SIG-M5 (cell line): ENCODE measurements at places on chromosomes 4 and X.
A peak's percentile ranks its signal among the peaks of the same experiment; 100 is the strongest.

DNA sequence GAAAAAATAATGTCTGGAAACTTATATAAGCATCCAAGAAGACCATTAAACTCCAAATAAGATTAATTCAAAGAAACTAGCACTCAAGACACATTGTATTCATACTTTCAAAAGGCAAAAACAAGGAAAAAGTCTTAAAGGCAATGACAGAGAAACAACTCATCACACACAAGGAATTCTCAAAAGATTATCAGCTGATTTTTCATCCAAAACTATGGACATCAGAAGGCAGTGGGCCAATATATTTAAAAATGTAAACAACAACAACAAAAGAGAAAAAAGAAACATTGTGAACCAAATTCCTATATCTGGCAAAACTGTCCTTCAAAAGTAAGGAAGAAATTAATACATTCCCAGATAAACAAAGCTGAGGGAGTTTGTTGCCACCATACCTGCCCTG, 711.4 kb upstream of the GALNTL6 start:
- DNase-seq = no peak

DNA sequence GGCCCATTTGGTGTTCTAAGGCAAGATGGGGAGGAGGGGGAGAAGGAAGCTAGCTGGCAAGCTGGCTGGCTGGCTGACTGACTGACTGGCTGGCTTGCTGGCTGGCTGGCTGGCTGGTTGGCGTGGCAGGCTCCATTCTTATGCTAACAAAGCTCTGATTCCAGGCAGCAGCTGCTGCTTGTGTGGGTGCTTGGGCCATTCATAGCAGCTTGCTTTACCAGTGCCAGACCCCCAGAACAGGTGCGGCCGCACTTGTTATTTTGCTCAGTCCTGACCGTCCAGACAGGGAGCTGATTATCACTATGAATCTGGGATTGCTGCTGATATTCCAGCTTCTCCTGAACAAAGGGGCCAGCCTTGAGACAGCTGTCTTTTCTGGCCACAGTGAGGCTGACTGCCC, 131.2 kb upstream of the PAK3 start:
- no peak for DNase-seq

GRCh38 chr4:163613383-163613782, 118.9 kb downstream of the TMA16 start:
- peak; percentile 56 for DNase-seq

DNA sequence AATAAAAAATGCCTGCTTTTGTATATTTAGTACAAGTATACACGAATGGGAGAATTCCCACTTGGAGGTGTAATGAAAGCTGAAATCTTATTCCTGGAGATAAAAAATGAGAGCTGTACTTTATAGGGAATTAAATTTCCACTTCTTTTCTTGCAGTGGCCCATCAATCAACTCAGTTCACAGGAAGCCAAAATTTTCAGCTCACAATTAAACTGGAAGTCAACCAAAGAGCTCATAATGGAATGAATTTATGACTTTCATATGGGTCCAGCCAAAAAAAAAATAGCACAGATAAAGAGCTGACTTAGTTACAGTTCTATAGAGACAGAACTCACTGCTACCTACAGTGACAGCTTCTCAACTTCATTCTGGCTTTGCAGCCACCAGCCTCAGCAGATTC, 115.2 kb upstream of the TBC1D9 start:
- DNase-seq = no peak

DNA sequence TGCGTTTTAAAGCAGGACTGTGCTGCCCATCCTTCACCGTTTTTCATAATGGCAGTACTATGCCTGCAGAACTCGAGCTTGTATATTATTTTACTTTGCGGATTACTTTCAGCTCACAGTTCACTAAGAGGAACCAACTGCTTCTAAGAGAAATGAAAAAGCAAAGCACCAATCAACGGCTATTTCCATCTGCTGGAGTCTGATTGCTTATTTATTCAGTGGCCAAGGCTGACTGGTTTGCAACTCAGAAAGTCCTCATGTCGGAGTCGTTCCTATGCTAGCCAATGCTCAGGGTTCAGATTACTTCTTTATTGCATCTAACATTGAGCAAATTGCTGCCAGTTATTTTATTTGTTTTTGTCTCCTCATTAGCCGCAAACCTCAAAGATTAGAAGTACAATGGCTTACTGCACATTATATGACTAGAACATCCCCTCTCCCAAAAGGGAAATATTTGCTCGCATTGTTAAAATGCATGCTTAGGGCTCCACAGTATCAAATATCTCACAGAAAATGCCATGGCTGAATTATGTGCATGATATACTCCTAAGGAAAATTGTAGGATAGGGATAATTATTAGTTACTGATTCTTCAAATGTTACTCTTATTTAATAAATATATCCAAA, 1628.2 kb upstream of the ADGRL3 start:
- DNase-seq = no peak

- DNase-seq = no peak
Measured at GRCh38 chr4:185282968-185283367, 73.6 kb downstream of the SNX25 start.

DNA sequence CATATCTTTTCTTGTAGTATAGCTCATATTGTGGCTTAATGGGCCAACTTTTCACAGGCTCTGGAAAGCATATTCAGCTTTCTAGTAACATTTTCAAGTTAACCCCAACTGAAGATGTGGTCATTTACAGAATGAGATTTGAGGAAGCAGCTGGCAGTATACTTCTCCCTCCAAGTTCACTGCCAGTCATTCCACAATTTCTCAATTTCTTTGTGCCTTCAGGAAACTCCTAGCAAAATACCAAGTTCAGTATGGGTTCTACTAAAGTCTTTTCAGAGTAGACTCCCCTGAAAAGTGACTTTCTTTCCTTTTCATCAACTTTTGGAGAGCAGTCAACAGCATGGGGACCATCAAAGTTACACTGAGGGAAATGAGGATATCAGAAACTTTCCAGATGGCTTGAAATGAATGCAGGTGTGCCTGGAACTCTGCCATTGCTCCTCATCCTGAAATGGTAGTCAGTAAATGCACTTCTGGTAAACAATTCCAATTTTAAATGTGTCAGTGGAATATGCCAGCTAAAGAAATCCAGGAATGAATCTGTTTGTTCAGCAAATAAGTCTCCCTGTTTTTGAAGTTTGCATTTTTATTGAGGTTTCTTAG, 81.5 kb upstream of the TEX13D start:
- no peak for DNase-seq

GRCh38 chr4:3074846-3075651, 568 bp downstream of the HTT start:
- DNase-seq = peak; percentile 41

GRCh38 chrX:10769195-10769594, 148.8 kb upstream of the MID1 start:
- DNase-seq = no peak

DNA sequence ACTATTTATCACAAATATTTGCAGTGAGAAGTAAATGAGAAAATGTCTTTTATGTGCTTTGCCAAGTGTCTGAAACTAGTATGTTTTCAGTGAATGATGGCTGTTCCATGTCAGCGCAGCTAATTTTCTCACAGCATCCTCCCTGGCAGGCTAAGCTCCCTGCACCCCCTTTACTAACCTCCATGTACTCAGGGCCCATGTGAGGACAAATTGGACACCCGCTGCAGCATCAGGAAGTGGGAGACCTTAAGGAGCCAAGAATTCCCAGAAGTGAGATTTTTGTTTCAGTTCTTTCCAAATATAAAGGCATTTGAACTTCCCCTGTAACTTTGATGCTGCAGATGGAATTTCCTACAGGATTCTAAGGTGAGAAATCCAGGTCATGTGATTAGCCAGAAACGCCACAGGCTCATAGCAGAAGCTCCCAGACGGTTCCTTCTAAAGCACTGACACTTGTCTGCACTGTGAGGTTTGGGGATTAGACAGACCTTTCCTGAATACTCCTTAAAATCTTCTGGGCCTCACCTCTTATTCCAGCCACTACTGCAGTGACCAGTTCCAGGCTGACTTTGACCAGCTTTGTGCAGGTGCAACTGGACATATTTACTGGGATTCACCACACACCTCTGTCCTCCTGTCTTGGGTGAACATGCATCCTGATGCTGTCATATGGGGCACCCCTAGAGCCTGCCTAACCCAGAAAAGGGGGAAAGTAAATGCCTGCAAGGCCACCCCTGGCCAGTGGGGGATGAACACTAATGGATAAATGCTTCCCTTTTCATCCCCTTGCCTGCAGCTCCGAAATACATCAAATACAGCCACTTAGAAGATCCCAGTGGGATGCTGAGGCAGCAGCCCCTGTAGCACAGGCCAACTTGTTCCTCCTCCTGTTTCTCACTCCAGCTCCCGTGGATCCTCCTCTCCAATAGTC, 45.9 kb downstream of the LGI2 start:
- no peak for DNase-seq

DNA sequence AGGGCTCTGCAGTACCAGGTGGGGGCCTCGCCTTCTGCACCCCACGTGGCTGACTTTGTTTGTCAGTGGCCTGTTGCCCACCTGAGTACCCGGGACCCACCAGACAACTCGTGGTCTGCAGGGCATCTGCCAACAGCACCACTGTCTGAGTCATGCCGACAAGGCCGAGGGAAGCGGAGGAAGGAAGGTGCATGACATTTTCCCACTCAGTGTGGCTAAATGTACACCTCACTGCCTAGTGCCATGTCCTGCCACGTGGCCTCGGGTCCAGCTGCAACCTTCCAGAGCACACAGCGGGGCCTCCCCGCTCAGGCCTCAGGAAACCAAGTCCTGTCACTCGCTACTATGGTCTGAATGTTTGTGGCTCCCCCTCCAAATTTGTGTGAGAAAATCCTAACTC, 22.1 kb downstream of the ABLIM2 start:
- no peak for DNase-seq

- DNase-seq = peak; percentile 15
Measured at GRCh38 chr4:172573899-172574298, 594.7 kb upstream of the GALNT7 start.

GRCh38 chr4:177728361-177729152, 286.3 kb upstream of the AGA start:
- DNase-seq = no peak

- DNase-seq = no peak
Measured at GRCh38 chr4:100022792-100023222, 72.7 kb upstream of the H2AZ1 start.

DNA sequence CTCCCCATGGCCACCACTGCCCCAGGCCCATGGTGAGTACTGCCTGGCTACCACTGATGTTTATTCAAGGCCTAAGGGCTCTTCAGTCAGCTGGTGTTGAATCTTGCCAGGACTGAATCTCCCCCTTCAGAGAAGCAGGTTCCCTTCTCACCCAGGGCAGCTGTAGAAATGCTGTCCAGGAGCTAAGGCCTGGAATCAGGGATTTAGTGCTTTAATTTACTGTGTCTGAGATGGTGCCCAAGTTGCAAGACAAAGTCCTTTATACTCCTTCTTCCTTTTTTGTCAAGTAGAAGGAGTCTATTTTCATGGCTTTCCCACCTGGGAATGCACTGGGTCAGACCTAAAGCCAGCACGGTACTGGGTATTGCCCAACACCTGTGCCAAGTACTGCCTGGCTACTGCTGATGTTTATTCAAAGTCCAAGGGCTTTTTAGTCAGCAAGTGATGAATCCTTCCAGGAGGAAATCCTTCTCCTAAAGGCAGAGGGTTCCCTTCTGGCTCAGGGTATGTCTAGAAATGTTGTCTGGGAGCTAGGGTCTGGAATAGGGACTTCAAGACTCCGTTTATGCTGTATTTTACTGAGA, 117.6 kb upstream of the ATOH1 start:
- DNase-seq = no peak

GRCh38 chr4:119246177-119246733, 33.7 kb downstream of the USP53 start:
- DNase-seq = no peak

- DNase-seq = no peak
Measured at GRCh38 chrX:72026341-72027023, 105.2 kb downstream of the RTL5 start.

- no peak for DNase-seq
Measured at GRCh38 chrX:155968791-155969190, 28.7 kb upstream of the IL9R start.

DNA sequence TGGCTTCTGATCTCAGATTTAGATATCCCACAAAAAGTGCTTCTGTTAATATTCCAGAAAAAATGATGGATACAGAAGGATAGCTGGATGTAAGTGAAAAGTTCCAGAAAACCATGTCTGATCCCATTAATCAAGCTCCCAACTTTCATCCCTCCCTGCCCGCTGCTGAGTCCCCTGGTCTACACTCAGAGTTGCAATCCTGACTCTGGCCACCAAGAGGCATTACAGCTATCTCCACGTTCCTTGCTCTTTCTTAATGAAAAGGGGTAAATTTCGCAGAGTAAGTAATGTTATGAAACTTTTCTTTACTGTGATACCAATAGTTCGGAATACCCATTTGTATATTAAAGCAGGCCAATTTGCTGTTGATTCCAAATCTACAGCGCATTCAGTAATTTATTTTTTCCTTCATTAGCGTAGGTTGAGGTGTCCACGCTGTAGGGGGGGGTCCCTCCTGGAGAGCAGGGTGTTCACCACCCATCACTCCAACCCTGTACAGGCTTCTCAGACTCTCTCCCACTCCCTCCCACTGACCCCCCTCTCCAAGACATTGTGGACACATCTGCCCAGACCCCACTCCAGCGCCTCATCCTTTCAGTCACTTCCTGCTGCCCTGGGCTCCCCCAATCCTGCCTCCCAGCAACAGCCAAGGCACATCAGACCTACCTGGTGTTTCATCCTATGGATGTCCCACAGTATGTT, 55.1 kb downstream of the RAB40A start:
- DNase-seq = no peak

DNA sequence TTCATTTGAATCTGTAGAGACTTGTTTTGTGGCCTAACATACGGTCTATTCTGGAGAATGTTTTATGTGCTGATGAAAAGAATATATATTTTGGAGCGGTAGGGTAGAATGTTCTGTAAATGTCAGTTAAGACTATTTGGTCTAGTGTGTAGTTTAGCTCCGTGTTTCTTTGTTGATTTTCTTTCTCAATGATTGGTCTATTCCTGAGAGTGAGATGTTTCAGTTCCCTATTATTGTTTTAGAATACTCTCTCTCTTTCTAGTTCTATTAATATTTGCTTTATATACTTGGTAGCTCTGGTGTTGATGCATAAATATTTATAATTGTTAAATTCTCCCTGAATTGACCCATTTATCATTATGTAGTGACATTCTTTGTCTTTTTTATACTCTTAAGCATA, 236.5 kb downstream of the GLUD2 start:
- DNase-seq = no peak

- DNase-seq = no peak
Measured at GRCh38 chrX:76509775-76510174, 82.3 kb downstream of the MAGEE1 start.

DNA sequence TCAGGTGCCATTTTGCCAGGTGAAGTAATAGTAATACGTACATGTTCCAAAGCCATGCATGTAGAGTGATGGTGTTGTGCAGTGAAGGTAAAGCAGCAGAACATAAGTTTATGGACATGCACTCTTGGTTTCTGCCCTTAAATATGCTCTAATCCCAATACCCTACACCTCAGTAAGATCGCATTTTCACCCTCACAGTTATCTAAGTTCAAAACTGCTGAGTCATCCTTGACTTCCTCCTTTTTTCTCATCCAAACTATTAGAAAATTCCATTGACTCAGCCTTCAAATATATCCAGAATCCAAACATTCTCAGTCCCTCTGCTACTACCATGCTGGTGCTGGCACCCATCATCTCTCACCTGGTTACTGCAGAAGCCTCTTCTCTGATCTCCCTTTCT, 652.9 kb upstream of the IGFBP7 start:
- no peak for DNase-seq

- DNase-seq = no peak
Measured at GRCh38 chr4:77025643-77026321, 50.0 kb downstream of the CCNI start.

- DNase-seq = no peak
Measured at GRCh38 chrX:104728456-104728855, 162.5 kb downstream of the IL1RAPL2 start.
